ENCODE measurements at places on chromosomes 5 and 9. TPM values are rescaled to one million over a fixed set of nuclear protein-coding genes. Genes with fewer than 3 reads are reported as not detected.

Gene GRIA1
- polyA plus RNA-seq = 0.93 TPM

Gene ANKRD20A1
- polyA plus RNA-seq = 0.73 TPM

Gene OBP2B
- polyA plus RNA-seq = not detected

Gene SSBP2
- 27.8 TPM for polyA plus RNA-seq

Gene TLR4
- polyA plus RNA-seq = 6.2 TPM

Gene FAM221B
- 0.10 TPM for polyA plus RNA-seq

Gene INSL4
- polyA plus RNA-seq = not detected

Gene IL9
- polyA plus RNA-seq = not detected

Gene CCDC183
- polyA plus RNA-seq = 27.4 TPM

Gene CCIN
- 0.07 TPM for polyA plus RNA-seq

Gene SLC4A9
- polyA plus RNA-seq = 0.22 TPM

Gene REXO4
- 23.6 TPM for polyA plus RNA-seq

Gene FOXD4L4
- 0.03 TPM for polyA plus RNA-seq

Gene APBA1
- polyA plus RNA-seq = 7.4 TPM

Gene HAPLN1
- 5.0 TPM for polyA plus RNA-seq

Gene DRD1
- 0.04 TPM for polyA plus RNA-seq

Gene CKMT2
- 2.7 TPM for polyA plus RNA-seq

Gene SLU7
- 40.5 TPM for polyA plus RNA-seq

Gene SVEP1
- 8.7 TPM for polyA plus RNA-seq

Gene FOXD4L6
- polyA plus RNA-seq = 0.06 TPM

Gene GABRP
- polyA plus RNA-seq = 0.13 TPM

Gene ARL14EPL
- polyA plus RNA-seq = not detected

Gene RNF180
- polyA plus RNA-seq = 5.6 TPM

Gene ZNF79
- polyA plus RNA-seq = 5.7 TPM

Gene PLEKHG4B
- polyA plus RNA-seq = 2.0 TPM

Gene SPINK4
- polyA plus RNA-seq = 82.4 TPM

Gene MXD3
- polyA plus RNA-seq = 14.9 TPM

Gene EDIL3
- polyA plus RNA-seq = 31.2 TPM

Gene DDX4
- 0.10 TPM for polyA plus RNA-seq

Gene TRAF1
- polyA plus RNA-seq = 6.5 TPM

Measured in large intestine (tissue), 12 donors.